ENCODE measurements at places on chromosomes 13 and 19. TPM values are rescaled to one million over a fixed set of nuclear protein-coding genes. Genes with fewer than 3 reads are reported as not detected.

GRCh38 chr13:110197471-110197870, 109.5 kb downstream of the COL4A1 start:
- DNase-seq = no peak

GRCh38 chr13:85249151-85249550, 550.1 kb downstream of the SLITRK6 start:
- DNase-seq = no peak

- DNase-seq = no peak
Measured at GRCh38 chr19:34818270-34818669, 45.3 kb upstream of the ZNF599 start.

DNA sequence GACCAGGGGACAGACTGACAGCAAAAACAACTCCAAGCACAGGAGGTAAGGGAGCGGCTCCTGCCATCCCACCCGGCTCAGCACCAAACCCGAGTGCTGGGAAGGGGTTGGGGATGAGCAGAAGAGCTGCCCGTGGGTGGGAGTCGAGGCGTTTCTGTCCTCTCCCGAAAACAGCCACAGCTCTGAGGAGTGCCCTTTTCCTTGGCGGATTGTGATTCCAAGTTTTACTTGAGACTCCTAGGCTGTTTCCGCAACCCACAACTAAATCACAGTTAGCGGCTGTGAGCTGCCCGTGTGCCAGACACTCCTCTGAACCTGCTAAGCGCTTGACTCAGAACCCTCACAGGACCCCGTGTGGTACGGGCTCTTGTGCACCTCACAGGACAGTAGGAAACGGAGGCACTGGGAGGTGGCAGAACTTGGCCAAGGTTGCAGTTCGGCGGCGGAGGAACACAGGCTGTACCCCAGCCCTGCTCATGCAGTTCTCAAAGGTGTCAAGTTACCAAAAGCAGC, 21.4 kb downstream of the CFAP97D2 start:
- DNase-seq = no peak

DNA sequence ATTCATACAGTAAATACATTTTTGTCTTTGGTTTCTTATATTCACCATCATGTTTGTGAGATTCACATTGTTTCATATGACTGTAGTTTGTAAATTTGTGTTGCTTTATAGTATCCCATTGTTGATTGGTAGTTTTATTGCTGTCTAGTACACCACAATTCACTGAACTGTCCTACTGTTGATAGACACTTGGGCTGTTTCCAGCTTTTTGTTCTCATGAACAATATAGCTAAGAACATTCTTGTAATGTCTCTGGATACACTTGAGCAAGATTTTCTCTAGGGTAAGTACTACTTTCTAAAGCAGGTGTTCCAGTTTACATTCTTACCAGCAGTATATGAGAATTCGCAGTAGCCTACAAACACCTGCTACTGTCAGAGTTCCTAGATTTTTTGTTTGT, 37.8 kb downstream of the SKA3 start:
- no peak for DNase-seq

- no peak for DNase-seq
Measured at GRCh38 chr19:47081095-47081494, 32.5 kb downstream of the ZC3H4 start.

GRCh38 chr13:73416093-73416492, 357.3 kb downstream of the KLF5 start:
- DNase-seq = no peak

DNA sequence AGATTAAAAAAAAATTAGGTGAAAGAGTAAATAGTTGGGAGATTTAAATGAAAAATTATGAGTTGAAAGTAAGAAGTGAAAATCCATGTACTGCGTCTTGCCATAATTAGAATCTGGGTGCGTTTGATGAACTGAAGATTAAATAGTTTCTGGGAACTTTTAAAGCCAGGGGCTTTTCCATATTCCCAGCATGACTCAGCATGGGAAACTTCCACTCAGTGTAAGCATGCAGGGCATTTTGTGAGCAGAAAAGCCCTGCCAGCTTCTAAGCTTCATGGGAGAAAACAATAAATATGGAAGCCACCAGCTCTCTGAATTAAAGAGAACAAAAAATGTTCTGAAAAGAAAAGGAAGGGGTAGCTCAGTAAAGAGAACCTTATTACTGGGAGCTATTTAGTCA, 62.0 kb upstream of the EDNRB start:
- DNase-seq = no peak

DNA sequence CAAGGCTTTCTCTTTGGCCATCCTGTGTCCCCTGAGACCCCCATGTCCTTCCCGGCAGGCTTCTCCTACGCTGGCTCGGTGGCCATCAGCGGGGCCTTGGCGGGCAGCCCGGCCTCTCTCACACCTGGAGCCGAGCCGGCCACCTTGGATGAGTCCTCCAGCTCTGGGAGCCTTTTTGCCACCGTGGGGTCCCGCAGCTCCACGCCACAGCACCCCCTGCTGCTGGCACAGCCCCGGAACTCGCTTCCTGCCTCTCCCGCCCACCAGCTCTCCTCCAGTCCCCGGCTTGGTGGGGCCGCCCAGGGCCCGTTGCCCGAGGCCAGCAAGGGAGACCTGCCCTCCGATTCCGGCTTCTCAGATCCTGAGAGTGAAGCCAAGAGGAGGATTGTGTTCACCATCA, 14.2 kb downstream of the PLEKHJ1 start:
- no peak for DNase-seq

DNA sequence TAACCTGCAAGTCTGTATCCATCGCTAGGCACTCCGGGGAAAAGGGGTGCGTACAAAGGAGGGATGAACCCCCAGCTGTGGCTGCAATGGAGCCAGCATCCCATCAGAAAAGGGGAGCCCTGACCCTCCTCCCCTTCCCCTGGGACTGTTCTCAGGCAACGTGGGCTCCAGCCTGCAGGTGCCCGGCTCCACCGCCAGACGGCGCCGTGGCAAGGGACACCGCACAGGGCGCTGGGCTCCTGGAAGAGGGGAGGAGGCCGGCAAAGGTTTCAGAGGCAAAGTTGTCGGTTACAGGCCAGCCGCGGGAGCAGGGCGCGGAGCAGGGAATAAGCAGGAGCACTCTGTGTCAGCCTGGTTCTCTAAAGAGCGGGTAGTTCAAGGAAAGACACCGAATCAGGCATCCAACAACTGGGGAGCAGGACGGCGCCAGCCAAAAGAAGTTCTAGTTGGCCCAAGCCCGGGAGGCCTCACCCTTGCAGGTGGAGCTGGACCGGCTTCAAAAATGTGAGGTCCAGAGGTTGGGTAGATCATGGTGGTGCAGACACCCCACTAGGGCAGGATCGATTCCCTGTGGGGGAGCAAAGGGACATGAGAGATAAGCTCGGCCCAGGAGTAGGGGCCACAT, 53.0 kb upstream of the ATP12A start:
- DNase-seq = no peak

DNA sequence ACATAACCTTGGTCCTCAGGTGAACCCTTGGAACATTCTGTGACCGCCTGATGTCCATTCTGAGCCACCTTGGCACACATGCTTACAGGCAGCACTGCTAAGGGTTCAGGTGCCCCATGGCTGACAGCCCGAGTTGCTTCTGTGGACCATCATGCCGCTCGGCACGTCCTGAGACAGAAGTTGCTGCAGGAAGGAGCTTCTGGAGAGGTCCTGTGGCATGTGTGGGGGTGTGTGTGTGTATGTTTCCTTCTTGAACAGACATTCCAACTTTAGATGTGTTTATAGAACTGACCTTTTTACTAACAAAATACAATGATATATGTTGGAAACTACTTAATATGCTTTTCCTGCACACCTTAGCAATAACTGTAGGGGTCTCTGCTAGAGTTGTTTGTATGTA, 4.8 kb upstream of the C1QTNF9 start:
- no peak for DNase-seq

DNA sequence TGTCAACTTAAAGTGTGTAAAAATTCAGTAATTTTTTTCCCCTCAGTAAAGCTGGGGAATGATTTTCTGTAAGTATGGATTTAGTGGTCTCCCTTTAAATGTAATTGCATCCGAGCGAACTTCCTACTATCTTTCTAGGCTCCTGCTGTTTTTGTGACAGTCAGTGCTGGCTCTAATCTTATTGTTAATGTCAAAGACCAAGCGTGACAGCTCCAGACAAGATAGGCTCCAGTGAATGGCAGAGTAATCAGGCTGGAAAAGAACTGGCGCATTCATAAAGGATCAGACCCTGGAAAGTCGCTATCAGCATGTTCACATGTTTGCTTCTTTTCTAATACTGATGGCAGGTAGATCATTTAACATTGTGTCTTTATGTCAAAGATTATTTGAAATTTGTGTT, 908.0 kb upstream of the ATXN8OS start:
- DNase-seq = no peak

DNA sequence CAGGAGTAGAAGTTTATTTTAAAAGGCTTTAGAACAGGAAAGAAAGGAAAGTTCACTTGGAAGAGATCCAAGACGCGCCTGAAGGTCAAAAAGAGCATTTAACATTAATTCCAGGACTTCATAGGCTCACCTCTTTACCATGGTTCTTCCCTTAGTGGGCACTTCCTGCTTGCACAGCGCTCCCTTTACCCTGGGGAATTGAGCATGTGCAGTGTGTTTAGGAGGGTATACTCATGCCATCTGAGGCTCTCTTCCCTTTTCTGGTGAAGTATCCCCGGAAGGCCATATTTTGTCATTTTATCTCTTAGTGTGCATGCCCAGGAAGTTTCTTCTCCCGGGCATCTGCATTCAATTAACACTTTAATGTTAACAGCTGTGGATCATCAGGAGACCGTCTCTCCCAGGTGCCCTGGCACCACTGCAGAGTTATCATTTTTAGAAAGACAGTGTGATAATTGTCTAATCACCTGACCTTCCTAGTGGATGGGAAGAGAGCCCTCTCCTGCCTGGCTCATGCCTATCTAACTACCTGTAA, 66.1 kb upstream of the ABCC4 start:
- DNase-seq = no peak

GRCh38 chr13:60608954-60609353, 211.9 kb downstream of the TDRD3 start:
- no peak for DNase-seq

- no peak for DNase-seq
Measured at GRCh38 chr13:37273836-37274235, 168.4 kb upstream of the CSNK1A1L start.

DNA sequence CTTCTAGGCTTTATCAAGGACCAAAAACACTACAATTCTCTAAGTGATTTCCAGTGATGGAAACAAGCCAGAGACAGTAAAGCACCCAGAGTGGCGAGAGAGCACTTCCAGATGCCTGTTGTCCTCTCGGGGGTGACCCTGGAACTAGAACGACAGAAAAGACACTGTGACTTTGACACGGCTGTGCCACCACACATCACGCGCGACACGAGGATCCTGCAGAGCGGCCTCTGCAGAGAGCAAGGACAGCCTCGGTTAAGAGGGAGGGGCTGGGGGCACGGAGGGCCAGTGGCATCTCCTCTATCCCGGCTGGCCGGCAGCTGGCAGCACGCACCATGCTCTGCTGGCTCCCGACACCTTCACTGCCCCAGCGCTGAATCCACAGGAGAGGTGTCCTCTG, 42.3 kb downstream of the SUGP2 start:
- no peak for DNase-seq

- no peak for DNase-seq
Measured at GRCh38 chr19:19006213-19006612, 27.1 kb downstream of the SUGP2 start.

GRCh38 chr13:88074794-88075510, 403.8 kb downstream of the SLITRK5 start:
- DNase-seq = no peak

DNA sequence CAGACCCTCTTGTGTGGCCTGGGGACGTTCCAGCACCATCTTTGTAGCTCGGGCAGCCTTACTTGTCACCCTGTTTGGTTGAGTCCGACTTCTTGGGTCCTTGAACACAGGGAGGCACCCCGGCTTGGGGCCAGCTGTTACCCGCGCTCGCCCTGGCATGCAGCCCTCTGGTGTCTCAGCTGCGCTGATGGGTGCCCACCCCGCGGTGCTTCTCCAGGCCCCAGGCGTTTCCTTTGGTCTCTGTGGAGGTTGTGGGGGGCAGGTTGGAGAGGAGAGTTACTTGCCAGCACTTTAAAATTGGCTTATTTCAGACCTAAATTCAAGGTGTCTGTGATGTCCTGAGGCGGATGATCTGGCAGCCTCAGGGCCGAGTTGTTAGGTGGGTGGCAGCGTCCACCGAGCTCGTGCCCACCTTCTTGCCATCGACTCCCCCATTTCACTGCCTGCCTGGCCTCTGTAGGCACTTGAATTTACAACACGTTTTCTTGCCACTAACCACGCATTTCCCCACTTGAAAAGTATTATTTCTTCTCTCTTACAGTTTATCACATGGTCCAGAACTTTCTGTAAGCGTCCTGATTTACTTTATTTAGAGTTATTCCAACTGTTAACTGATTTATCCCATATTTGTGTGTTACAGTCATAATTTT, 16.9 kb downstream of the UBAC2 start:
- no peak for DNase-seq

DNA sequence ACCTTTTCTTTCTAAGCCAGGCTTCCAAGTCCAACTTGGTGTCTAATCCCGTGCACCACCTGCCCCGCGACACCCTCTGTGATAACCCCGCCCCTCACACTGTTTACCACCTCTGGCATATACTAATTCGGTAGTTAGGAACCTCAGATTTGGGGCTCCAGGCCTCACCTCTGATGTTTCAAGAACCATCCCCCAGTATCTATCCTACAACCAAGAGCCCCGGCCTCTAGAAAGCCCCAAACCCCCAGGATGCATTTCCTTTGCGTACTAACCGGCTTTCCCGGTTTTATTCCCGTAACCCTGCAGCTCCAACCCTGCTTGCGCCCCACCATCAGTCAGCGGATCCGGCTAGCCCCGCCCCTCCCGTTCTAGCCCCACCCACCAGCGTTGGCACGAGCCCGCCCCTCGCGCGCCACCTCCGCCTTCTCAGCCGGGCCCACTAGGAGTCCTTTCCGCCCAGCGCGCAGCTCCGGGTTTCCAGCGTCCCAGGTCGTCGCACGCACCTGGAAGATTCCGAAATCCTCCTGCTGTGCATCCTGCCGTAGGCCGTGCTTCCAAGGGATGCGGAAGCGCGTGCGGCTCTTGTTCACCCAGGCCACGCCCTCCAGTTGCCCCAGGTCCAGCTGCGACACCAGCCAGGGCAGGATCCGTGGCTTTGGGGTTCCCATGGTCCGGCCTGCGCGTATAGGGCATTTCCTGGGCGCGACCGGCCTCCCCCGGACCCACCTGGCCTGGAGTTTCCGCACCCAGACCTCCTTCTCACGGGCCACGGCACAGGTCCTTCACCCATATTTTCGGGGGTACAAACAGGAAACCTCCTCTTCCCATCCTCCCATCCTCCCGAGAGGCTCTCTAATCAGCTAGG, 1.3 kb downstream of the IRF3 start:
- DNase-seq = peak; percentile 88

- no peak for DNase-seq
Measured at GRCh38 chr19:40217934-40218890, at the start of gene TTC9B. TSS of gene TTC9B (minus strand) at chr19:40218384. CDS start at chr19:40218381, 3 bp downstream.

- DNase-seq = no peak
Measured at GRCh38 chr13:91563799-91564198, 165.4 kb downstream of the GPC5 start.

Gene LILRB3
- 0.47 TPM for total RNA-seq

Gene TTC9B
- not detected for total RNA-seq

Gene ZNF723
- not detected for total RNA-seq

Gene PTH2
- total RNA-seq = not detected

Gene ADAMTS10
- total RNA-seq = 8.2 TPM

Gene EDNRB
- total RNA-seq = not detected

Gene ZNF431
- total RNA-seq = 33.6 TPM

Gene KBTBD6
- total RNA-seq = 7.3 TPM
